ENCODE measurements at places on chromosomes 2 and 18.
A peak's percentile ranks its signal among the peaks of the same experiment; 100 is the strongest.

DNA sequence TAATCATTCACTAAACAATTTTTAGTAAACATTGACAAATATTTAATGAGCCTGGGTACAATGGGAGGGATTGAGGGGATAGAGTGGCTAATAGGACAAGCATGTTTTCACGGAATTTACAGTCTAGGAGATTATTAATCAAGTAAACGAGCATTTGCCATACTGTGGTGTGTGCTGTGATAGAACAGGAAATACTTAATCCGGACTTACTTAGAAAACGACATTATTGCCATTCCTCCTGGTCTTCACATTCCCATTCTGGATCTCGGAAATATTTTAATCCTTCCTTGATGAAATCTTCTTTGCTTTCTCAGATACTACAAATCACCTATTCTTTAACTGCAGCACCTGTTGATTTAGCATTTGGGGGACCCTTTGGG, 905 bp downstream of the TTLL4 start:
- peak; percentile 3 for DNase-seq

- no peak for DNase-seq
Measured at GRCh38 chr2:232543491-232543890, 4.0 kb downstream of the CHRNG start.

DNA sequence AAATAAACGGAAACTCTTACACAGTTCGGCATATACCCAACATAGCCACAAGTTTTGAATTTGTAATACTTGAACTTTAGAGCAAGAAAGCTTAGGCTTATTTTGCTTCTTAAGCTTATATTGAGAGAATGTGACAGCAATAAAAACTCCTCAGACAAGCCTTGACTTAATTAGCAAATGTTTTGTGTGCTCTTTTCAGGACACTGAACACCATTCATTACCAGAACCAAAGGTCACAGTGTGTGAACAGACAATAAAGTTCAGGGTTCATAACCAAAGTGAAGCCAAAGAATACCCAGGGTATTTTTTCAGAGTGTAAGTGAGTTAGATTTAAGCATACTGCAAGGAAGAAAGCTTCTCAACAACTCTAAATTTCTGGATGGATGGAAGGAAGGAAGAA, 605.8 kb downstream of the METTL4 start:
- no peak for DNase-seq

DNA sequence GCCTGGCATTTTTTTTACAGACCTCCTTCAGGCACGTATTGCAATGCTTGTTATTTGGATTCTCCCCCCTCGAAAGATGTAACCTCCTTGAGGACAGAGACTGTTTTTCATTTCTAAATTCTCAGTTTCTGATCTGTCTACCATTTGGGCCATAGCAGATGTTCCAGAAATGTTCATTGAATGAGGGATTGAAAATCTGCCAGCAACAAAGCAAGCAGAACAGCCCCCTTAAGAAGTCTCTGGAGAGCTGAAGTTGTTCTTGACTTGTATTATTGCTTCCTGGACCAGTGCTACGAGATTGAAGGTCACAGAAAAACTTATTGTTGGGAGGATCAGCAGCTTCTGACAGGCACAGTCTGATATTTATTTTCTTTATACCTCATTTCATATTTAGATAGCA, 355.5 kb downstream of the EPHA4 start:
- no peak for DNase-seq

GRCh38 chr2:74041182-74041581, 56.5 kb downstream of the TET3 start:
- DNase-seq: no peak

DNA sequence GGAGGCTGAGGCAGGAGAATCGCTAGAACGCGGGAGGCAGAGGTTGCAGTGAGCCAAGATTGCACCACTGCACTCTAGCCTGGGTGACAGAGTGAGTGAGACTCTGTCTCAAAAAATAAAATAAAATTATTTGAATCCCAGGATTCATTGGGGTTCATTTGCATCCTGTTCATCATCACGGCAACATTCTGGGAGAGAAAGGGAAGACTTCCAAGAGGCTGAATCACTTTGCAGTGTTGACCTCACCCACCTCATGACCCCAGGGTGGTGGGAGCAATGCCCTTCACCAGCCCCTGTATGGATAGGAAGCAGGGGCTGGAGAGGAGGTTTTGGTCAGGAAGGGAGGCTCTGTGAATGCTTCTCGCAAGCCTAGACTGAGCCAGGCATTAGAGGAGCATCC, 195.6 kb downstream of the CTIF start:
- no peak for DNase-seq

DNA sequence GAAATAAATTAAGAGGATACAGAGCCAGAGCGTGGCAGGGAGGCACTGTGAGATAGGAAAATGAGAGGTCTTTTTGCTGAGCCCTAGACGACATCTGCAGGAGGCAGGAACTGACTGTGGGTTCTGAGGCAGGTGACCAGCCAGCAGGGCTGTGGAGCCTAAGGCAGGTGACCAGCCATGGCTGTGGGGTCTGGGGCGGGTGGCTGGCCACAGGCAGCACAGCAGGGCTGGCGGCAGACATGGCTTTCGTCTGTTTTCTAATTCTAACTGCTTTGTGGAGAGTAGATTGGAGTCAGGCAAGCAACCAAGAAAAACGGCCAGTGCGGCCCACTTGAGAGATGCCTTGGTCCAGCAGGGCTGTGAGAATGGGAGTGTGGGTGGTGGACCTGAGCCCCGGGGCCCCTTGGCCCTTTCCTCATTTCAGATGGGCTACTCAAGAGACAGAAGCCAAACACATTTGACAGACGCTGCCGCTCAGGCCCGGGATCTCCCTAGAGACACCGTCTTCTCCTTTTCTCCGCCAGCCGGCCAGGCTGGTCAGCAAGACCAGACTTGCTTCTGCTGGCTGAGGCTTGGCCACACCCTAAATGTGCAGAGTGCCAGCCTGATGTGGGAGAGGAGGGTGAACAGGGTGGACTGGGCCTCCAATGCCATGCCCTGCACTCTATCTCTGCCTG, 19.7 kb upstream of the GNAL start:
- no peak for DNase-seq

- no peak for DNase-seq
Measured at GRCh38 chr2:208268156-208268952, 2.3 kb downstream of the PIKFYVE start.

DNA sequence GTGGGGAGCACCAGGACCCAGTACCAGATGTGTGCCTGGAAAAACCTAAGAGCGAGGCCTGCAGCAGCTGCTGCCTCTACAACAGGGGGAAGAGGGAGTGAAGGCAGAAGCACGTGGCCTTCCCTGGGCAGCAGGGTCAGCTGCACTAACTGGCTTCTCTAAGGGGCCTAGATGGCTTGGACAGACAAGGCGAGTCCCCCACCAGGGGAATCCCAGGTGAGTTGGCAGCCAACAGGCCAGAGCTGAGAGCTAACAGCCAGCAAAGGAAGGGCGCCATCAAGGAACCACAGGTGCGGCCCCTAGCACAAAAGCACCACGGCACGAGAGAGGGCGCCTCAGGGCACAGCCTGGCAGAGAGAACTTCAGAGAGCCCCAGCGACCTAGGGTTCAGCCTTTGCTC, 19.8 kb upstream of the MAL start:
- DNase-seq: no peak

DNA sequence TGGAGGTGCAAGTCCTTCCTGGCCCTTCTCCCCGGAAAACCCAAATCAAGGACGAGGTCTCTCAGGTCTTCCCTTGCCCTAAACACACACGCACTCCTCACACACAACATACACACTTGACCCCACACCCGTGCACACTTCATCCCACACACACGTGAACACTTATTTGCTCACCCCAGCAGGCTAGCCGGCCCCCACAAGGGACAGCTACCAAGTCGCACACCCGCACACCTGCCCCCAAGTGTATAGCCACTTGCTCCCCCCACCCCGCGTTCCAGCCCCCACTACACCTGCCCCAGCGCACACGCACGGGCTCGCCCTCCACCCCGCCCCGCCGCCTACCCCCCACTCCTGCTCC, 359 bp downstream of the TGFBRAP1 start:
- DNase-seq: no peak

GRCh38 chr2:197124639-197125390, 185.8 kb downstream of the ANKRD44 start:
- no peak for DNase-seq

DNA sequence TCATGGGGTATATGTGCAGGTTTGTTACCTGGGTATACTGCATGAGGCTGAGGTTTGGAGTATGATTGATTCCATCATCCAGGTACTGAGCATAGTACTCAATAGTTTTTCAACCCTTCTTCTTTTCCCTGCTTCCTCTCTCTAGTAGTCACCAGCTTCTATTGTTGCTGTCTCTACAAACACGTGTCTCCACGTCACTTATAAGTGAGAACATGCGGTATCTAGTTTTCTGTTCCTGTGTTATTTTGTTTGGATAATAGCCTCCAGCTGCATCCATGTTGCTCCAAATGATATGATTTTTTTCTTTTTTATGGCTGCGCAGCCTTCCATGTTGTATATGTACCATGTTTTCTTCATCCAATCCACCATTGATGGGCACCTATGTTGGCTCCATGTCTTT, 214.8 kb upstream of the TFPI start:
- no peak for DNase-seq

GRCh38 chr2:106953779-106954178, 67.8 kb upstream of the ST6GAL2 start:
- DNase-seq: no peak

DNA sequence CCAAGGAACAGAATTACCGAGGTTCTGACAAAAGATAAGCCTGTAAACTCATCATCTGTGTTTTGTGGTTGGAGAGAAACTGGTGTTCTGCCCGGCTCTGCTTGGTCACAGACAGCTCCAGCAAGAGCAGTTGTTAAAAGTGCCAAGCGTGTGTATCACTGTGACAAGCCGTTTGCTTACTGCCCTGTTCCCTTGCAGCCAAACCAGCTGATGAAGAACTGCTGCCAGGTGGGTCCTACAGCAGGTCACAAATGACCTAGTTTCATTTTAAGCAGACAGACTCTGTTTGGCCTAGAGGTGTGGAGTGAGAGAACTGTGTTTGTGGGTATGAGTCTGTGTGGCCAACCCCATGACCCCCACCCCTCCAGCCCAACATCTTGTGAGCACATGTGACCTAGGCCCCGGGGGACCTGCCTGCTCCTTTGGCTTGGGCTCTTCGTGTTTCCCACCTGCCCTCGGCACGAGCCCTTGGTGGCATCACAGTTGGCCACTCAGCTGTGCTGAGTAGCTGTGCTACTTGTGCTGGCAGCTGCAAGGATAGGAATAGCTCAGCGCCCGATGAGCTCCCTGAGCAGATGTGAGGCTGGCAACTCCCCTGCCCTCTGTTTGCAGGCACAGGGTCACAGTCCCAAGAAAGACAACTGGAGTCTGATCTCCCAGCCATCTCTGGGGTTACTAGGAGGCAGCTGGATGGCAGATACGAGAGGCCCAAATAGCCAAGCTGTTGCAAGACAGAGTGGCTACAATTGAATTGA, 9.7 kb downstream of the OXER1 start:
- DNase-seq: peak; percentile 33

GRCh38 chr18:49142216-49142615, 191.5 kb upstream of the SMAD7 start:
- DNase-seq: no peak

GRCh38 chr2:20972792-20973565, 70.9 kb downstream of the APOB start:
- no peak for DNase-seq

DNA sequence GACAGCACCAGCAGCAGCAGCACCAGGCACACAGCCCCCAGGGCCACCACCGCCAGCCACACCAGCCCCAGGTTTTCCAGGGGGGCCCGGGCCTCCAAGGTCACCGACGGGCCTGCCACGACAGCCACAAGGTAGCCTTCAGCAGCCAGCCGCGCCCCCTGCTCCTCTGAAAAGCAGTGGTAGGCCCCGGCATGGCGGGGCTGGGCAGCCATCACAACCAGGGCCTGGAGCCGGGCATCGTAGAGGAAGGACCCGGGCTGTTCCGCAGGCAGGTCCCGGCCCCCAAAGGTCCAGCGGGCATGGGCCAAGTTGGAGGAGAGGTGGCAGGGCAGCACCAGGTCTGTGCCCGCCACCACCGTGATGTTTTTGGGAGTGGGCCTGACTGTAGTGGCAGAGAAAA, 3.3 kb upstream of the ANKRD39 start:
- DNase-seq: no peak

GRCh38 chr2:226073496-226074160, 674.1 kb downstream of the NYAP2 start:
- no peak for DNase-seq

GRCh38 chr2:191797500-191797899, 49.4 kb downstream of the CAVIN2 start:
- no peak for DNase-seq

DNA sequence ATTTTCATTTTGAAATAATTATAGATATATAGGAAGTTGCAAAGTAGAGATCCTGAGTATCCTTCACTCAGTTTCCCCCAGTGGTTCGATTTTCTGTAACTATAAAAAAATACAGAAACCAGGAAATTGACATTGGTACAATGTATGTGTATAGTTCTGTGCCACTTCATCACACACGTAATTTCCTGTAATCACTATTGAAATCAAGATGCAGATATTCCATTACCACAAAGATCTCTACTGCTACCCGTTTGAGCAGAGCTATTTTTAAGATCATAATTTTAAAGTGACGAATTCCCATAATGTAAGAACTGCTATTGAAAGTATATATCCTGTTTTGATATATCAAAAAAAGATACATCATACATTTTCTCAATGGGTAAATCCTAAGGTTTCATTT, 142.3 kb downstream of the BABAM2 start:
- DNase-seq: no peak

DNA sequence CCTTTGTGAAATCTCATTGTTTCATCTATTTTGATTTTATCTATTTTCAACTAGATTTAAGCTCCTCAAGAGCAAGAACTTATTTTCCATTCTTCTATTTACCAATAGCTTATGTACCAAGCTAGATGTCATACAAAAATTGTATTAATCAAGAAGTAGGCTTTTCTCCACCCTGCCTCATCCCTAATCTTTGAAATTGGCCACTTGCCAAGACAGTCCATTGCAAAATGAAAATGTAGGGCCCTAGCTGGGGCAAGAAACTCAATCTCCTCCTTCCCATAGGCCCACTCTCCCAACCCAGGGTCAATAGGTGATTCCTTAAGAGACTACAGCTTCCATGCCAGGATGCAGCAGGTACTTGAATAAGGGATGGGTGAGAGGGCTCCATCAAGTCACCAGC, 39.3 kb upstream of the STPG4 start:
- no peak for DNase-seq

- DNase-seq: no peak
Measured at GRCh38 chr2:144703852-144704708, 184.2 kb upstream of the ZEB2 start.

- DNase-seq: no peak
Measured at GRCh38 chr18:74498712-74499627, 2.8 kb downstream of the CNDP2 start.

DNA sequence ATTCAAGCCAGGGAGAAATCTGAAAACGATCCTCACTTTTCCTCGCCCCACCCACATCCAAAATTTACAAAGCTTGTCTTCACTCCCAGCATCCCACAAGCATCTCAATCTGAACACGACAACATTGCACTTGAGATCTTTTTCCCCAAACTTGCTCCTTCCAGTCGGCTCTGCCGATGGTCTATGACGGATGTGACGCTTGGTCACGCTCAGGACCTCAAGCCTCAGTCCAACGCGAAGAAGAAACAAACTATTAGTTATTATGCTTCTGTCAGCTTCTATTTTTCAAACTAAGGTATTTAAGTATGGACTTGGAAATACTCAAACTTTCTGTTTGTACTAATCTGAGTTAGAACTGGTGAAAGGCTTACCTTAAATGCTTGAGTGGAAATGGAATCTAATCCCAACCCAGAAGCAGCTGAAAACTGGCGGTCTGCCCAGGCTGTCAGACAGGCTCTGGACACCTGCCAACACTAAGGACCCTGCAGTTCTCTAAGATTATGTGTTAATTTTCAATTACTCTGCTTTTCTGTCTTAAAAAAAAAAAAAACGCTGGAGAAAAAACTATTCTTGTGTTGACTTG, 132.1 kb upstream of the DNMT3A start:
- peak; percentile 77 for DNase-seq

Measured in NCI-H524 treated with DMSO at 0.1 percent for 48 hours (cell line).